ENCODE measurements at places on chromosomes 4 and X.

GRCh38 chrX:97332963-97333362 lies 449.3 kb downstream of the RPA4 start:
- DNase-seq, result no peak

DNA sequence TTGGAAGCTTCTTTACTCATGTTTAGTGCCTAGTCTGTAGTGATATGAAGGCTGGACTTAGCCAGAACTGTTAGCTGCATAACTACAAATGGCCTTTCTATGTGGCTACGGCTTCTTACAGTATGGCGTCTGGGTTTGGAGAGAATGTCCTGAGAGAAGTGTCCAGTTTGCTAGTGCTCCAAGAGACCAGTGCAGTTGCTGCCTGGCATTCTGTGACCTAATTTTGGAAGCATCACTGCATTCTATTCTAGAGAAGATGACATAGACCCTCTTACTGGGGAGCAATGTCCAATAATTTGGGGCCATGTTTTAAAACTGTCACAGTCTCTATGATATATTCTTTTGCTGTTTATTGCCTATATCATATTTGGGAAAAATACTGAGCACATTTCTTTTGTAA lies 74.2 kb downstream of the STAG2 start:
- no peak for DNase-seq

DNA sequence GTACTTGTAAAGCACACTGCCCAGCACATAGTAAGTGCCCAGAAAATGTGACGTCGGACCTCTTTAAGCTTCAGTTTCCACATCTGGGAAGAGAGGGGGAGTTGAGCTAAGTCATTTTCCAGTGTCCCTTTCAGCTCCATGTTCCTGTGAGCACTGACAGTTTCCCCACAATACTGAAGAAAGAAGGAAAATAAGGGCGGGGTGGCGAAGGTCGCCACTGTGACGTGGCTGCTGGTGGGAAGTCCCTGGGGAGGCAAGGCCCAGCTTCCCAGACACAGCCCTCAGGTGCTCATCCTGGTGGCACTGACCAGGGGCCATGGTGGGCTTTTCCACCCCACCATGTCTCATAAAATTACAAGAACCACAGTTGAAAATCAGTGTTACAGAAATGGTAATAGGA lies 121.8 kb downstream of the PTTG2 start:
- no peak for DNase-seq

DNA sequence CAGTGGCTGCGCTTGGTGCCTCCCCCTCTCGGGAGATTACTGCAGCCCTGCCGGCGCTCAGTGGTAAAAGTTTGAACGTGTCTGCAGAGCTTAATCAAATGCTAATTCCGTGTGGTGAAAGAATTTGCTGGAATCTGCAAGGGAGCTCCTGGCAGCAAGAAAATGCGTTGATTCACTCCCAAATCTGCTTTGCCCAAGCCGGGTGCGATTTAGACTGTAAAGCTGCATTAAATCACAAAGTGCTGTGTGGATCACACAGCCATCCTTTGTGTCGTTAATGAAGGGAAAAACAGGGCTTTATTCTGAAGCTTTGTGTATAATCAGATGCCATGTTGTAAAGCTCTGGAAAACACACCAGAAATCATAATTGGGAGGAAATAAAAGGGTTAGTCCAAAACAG lies 444.1 kb downstream of the BCOR start:
- DNase-seq, result no peak

GRCh38 chr4:127686658-127687057 lies 43.5 kb upstream of the SLC25A31 start:
- no peak for DNase-seq

- no peak for DNase-seq
Observed at GRCh38 chrX:2664502-2664901, 26.6 kb upstream of the CD99 start.

DNA sequence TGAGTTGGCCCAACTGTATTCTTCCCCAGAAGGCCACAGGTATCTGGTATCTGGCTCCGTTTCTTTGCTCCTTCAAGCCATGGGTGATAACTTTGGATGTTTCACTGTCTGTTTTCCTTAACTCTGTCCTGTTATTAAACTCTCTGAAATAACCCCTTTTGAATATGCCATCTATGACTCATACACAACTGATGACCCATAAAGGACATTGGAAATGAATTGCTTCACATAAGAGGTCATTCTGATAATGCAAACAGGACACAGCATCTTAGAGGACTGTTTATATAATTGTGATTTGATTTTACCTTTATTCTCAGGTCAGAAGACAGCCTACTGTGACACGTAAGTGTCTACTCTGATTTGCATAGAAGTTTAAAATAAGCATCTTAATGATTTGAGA lies 227.7 kb downstream of the VEGFC start:
- no peak for DNase-seq

- DNase-seq, result no peak
Observed at GRCh38 chr4:17884063-17884462, 73.3 kb downstream of the NCAPG start.

DNA sequence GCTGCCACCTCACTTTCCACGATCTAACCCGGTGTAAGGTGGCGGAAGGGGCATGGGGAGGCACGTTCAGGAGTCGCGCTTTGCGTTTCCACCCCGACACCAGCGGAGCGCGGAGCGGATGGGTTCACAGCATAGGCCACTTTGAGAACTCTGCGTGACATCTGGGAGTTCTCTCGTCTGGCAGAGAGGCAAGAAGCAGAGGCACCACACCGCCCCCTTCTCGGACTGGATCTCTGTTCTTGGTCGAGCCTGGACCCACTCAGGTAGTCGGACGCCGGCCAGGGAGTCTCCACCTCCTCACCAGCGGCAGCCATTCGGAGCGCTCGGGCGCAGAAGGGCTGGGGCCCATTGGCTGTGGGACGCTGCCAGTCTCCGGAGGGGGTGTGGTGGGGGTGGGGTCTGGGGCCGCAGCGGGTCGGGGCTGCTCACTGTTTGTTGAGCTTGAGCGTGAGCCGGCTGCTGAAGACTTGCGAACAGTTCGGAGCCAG lies at the start of gene DACH2:
TSS of gene DACH2 (plus strand) at position 428 of the 488 bp plus-strand sequence.
- DNase-seq, result peak; percentile 5

- no peak for DNase-seq
Observed at GRCh38 chr4:56828784-56829535, 7.5 kb upstream of the SPINK2 start.

- no peak for DNase-seq
Observed at GRCh38 chr4:16250661-16251365, 24.5 kb upstream of the TAPT1 start.

GRCh38 chrX:134679644-134680043 lies 21.4 kb upstream of the PLAC1 start:
- no peak for DNase-seq

GRCh38 chrX:28177202-28177601 lies 196.0 kb upstream of the DCAF8L1 start:
- DNase-seq, result no peak

- no peak for DNase-seq
Observed at GRCh38 chr4:1360423-1361283, 13.6 kb downstream of the UVSSA start.

GRCh38 chr4:102501447-102501696 lies 213 bp downstream of the NFKB1 start:
- DNase-seq, result no peak

DNA sequence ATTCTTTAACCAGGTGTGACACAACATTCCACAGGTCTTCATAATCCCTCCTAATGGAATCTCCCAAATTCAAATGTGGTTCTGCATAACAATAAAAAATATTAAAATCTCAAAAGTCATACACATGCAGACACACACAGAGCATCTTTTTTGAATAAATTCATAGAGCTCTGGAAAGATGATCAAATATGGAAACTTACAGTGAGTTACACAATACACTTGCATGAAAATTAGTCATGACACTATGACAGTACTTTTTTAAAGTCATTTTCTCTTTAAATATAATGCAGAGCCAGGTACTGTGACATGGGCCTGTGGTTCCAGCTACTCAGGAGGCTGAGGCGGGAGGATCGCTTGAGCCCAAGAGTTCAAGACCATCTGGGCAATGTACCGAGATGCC lies 38.9 kb downstream of the DDX60L start:
- no peak for DNase-seq

- DNase-seq, result no peak
Observed at GRCh38 chr4:25424539-25425228, 47.6 kb downstream of the ANAPC4 start.

DNA sequence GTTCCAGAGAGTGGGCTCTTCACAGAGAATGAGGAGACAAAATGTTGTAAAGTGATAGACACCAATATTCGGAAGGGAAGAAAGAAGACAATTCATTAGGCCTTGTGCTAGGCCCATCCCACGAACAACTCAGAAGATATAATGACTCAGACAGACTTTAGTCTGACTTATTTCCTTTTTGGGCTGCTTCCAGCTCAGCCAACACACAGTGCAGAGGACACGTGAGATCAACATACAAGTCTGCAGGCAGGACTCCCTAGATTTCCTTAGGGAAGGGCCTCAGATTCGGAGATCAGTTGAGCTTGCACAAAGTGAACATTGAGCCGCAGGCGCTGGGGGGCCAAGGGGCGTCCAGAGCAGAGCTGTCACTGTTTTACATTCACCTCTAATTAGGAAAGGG lies 290.7 kb upstream of the TENM3 start:
- DNase-seq, result no peak

- DNase-seq, result no peak
Observed at GRCh38 chr4:113008716-113009115, 40.7 kb upstream of the ANK2 start.

- DNase-seq, result no peak
Observed at GRCh38 chrX:131840799-131841495, 182.2 kb upstream of the STK26 start.

DNA sequence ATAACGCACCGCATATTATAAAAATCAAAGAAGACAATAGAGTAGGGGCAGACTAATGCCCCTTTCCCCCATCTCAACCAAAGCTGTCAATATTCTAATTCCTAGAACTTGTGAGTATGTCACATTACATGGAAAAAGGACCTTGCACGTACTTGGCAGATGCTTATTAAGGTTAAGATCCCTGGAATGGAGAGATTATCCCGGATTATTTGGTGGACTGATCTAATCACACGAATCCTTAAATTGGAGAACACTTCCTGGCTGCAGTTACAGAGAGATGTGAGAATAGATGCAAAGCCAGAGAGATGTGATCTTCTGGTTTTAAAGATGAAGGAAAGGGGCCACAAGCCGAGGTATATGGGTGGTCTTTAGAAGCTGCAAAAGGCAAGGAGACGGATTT lies 548.7 kb downstream of the SPRY1 start:
- no peak for DNase-seq

DNA sequence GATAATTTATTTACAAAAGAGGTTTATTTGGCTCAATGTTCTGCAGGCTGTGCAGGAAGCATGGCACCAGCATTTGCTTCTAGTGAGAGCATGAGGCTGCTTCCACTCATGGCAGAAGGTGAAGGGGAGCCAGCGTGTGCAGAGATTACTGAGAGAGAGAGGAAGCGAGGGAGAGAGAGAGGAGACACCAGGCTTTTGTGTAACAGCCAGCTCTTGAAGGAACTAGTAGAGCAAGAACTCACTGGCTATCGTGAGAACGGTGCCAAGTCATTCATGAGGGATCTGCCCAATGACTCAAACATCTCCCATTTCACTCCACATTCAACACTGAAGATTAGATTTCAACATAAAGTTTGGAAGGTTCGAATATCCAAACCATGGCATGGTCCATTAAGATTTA lies 12.7 kb downstream of the GUCY1A1 start:
- no peak for DNase-seq

GRCh38 chr4:146243141-146243882 lies 29.0 kb downstream of the REELD1 start:
- DNase-seq, result no peak

DNA sequence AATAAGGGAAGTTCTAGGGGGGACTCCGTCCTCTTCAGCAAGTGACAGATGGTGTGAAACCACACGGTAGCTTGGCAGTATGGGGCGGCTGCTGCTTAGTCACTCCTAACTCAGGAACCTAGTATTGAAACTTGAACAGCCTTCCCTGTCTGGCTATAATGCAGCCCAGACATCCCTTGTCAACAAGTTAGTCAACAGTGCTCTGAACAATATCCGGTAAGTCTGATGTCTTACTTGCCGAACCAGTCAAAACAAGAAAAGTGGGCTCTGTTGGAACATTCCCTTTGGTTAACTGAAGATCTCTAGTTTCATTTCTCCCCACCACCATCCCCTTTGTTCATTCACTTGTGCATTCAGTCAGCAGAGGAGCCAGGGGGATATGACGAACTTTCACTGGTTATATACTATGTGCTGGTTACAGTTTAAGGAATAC lies 18.7 kb upstream of the CXCL13 start:
- no peak for DNase-seq

- DNase-seq, result no peak
Observed at GRCh38 chr4:13212936-13213335, 271.2 kb downstream of the RAB28 start.

DNA sequence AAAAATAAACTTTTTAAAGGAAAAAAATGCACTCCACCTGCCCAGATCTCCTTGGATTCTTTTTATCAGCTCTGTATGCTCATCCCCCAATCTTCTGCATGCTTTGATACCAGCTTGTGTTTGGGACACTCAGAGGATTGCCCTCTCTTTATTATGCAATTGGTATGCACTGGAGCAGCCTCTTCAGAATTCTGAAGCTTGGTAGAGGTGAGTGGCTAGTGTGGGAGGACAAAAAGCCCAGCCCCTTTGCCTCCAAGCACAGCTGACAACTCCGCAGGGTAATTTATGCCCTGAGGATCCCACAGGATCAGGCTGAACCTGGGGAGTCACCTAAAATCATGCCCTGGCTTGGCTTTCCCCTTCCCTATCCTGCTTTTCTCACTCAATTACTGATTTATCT lies 16.7 kb downstream of the IL21 start:
- no peak for DNase-seq

DNA sequence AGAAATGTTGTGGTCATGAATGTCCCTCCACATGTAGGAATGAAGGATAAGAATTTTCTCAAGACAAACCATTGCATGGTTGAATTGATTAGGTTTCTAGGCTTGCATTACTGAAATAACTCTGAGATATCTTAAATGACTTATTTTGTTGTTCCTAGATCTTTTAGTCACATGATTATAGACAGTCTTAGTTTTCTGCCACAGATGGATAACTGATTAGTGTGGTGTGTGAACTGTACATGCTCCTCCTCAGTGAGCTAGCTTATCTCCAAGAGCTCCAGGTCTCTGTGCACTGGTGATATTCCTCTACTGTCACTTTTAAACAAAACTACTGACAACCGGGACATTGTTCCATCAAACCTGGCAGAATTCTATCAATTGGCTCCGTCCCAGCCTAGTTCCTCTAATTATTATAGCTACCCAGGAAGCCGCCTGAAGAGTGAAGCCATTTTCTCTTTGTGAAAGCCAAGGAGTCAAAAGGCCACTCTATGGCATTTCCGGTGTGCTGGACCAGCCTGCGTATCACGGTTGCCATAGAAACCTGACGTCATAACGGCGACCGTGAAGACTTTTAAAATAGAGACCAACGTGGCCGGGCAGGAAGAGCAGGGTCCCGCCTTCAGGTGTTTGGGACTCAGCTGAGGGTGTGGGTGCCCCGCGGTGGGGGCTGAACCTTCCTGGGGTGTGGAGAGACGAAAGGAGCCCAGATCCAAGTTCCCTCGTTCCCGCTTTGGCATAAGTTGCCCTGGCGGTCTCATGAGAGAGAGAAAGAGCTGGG lies 28.1 kb downstream of the BEX3 start:
- no peak for DNase-seq
